ENCODE measurements at places on chromosomes 12 and 14.

DNA sequence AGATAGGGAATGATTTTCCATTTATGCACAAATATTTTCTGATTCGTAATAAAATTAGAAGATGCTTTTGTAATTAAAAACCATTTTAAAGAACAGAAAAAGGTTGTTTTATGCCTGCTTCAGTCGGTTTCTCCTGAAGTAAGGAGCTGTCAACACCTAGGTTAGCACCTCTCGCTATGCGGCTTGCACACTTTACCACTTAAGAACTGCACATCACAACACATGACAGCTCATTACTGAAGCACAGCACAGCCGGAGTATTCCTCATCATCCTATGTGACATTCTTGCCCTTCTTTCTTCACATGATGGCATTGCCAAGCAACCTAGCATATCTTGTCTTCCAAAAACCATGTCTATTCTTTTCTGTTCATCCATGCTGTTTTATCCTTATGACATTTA, 5.4 kb upstream of the WIF1 start:
- no peak for DNase-seq

DNA sequence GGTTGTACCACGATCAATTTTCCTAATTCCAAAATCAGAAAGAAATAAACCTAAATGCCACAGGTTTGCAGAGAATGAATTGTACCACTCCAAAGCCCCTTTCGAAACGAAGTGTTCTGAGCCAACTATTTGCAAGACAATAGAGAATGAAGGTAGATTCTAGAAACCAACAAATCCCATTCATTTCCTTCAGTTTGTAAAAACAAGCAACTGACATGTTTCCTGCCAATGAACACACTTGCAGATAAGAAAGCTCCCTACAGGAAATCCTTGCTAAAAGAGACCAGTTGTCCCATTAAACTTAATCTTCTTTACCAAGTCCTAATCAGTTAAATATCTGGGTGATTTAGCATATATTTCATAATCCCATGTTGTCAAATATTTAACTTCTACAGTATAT, 198.4 kb upstream of the FOXN3 start:
- DNase-seq: no peak

DNA sequence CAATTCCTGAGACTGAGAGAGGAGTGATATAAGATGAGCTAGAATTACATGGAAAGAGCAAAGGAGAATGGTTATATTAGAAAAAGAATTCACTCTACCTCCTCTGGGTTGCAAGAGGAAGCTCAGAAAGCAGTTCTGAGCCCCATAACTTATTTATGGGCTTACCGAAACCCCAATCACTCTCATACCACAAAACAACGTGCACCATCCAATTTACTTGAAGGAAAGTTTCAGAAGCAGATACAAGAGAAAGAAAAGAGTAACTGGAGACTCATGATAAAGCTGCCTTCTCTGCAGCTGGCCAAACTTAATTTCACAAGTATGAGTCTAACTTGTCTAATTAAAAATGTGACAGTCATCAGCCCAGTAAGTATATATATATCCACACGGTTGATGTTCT, 27.4 kb upstream of the CAMKK2 start:
- no peak for DNase-seq

DNA sequence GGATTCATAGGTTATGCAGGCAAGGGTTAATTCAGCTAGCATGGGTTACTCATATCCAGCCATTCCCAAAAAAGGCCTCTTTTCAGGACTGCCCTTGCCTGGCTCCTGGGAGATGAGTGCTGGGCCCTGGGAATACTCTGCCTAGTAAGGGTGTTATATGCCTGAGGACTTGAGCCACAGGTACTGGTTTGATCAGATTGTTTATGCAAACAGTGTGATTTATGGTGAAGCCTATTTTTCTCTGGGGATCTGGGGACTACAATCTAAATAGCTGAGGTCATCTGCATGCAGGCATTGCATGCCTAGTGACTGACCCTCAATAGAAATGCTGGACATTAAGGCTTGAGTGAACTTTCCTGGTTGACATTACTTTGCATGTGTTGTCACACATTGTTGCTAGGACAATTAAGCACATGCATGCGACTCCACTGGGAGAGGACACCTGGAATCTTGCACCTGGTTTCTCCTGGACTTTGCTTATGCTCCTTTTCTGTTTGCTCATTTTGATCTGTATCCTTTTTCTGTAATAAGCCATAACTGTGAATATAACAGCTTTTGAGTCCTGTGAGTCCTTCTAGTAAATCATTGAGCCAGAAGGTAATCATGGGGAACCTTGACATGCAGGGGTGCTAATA, 73.0 kb downstream of the RAD51B start:
- no peak for DNase-seq

- DNase-seq: peak; percentile 83
These were observed 202.6 kb downstream of the TMX1 start for GRCh38 chr14:51442513-51443175.

DNA sequence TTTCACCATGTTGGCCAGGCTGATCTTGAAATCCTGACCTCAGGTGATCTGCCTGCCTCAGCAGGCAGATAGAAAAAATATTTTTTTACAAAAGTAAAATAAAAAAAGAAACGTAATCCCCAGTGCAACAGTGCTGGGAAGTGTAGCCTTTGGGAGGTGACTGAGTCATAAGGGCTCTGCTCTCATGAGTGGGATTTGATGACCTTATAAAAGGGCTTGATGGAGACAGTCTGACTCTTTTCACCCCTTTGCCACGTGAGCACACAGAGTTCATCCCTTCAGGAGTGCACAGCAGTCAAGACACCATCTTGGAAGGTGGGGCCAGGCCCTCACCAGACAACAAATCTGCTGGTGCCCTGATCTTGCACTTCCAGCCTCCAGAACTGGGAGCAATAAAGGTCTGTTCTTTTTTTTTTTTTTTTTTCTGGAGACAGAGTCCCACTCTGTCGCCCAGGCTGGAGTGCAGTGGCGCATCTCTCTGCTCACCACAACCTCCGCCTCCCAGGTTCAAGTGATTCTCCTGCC, 24.7 kb upstream of the DYNC1H1 start:
- no peak for DNase-seq

- DNase-seq: no peak
These were observed 33.4 kb downstream of the KITLG start for GRCh38 chr12:88546853-88547252.

GRCh38 chr14:105629886-105630215, 103.5 kb downstream of the TMEM121 start:
- DNase-seq: no peak

DNA sequence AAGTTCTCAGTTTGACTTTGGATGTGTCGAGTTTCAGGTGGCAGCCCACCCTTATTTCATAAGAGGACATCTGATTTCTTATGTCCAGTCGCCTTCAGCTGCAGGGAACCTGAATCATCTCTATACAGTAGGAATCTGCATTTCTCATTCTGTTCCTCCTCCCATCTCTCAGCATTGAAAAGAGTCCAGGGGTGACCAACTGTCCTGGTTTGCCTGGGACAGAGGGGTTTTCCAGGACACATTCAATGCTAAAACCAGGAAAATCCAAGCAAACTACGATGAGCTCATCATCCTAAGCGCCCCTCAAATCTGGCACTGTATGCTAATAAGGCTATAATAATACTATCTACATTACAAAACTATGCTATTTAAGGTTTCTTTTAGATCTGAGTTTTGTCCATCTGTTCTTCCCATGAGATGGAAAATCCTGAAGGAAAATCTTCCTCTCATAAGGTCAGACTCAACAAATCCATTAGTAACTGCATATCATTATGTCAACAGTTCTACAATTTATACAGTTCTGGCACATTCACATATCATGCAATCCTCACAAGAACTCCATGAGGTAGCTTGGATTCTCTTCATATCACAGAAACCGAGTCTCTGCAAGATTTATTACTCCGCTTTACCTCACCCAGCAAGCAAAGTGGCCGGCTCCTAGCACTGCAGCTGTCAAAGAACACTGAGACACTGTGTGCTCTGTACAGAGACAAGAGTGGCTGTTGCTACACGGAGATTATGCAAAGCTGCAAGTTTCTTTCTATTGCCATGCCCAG, 15.6 kb upstream of the CALM1 start:
- no peak for DNase-seq

DNA sequence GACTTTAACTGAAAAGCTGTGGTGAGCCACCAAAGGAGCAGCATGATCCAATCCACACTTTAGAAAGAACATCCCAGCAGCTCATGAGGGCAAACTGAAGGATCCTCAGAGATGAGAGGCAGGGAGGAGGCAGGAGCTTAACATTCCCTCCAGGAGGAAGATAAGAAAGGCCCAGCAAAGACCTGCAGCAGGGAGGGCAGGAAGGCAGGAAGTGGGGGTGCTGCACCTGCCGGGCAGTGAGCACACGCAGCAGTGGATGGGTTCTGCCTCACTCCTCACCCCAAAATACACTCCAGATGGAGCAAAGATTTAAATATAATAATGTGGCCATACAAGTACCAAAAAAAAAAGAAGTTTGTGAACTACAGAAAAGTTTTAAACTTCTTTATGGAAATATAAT, 48.4 kb downstream of the GCH1 start:
- DNase-seq: no peak

- no peak for DNase-seq
These were observed 43.6 kb upstream of the APPL2 start for GRCh38 chr12:105279460-105280056.

- no peak for DNase-seq
These were observed 114.1 kb upstream of the PWP1 start for GRCh38 chr12:107571492-107571891.

DNA sequence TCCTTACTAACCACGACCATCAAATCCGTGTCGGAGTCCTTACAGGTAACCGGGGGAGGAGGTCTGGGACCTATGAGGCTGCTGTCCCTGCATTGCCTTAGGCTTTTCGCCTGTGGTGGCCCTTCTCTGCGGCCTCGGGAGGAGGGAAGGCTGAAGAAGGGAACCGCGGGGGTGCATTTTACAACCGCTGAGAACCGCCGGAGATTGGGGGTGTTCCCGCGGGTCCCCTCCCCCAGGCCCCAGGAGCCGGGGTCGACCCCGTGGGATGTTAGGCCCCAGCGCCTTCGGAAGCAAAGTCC, 549 bp downstream of the GPHN start:
- no peak for DNase-seq

- DNase-seq: no peak
These were observed 270.4 kb upstream of the FAR2 start for GRCh38 chr12:28878629-28879028.

GRCh38 chr14:74977901-74978385, 22.5 kb upstream of the PGF start:
- DNase-seq: no peak

DNA sequence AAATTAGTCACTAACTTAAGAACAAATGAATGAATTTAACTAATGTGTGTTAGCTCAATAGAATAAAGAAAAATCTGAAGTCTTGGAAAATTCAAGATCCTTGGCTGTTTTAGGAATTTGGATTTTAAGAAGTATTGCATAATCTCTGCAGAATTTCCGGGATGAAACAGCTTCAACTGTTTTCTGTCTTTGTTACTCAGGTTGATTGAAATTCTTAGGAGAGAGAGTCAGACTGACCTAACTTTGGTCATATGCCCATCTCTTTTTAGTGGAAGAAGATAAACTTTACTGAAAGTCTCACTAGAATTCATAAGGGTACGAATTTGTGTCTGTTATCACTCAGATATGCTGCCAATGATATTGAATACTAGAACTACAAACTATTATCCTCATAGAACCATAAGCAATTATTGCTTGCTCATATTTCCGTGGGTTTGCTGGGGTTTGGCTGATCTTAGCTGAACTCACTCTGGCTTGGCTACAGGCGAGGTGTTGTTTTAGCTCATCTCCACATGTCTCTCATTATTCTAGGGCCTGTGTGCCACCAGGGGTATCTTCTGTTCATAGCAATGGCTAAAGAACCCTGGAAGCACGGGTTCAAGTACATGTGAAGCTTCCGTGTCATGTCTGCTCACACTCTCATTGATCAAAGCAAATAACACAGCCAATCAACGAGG, 257.4 kb upstream of the NOVA1 start:
- DNase-seq: no peak

DNA sequence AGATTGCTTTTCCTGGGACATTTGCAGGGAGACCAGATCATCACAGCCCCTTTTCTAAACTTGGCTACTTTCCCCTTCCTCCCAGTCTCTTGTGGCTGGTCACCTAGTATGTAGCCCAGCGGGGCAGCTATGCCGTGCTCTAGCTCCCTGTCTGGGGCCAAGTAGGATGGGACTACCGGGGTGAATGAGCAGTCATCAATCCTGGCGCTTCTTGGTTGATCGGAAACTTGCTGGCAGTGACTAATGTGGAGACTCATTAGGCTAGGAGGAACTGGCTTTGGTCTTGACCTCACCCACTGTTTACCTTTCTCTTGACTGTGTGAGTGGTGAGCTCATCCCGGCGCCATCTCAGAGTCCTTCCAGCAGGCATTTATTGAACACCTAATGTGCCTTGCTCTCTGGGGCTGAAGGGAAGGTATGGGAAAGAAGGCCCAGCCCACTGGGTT, 15.9 kb downstream of the PLEKHG3 start:
- no peak for DNase-seq

GRCh38 chr12:130555628-130556485, 160.2 kb downstream of the RIMBP2 start:
- no peak for DNase-seq

DNA sequence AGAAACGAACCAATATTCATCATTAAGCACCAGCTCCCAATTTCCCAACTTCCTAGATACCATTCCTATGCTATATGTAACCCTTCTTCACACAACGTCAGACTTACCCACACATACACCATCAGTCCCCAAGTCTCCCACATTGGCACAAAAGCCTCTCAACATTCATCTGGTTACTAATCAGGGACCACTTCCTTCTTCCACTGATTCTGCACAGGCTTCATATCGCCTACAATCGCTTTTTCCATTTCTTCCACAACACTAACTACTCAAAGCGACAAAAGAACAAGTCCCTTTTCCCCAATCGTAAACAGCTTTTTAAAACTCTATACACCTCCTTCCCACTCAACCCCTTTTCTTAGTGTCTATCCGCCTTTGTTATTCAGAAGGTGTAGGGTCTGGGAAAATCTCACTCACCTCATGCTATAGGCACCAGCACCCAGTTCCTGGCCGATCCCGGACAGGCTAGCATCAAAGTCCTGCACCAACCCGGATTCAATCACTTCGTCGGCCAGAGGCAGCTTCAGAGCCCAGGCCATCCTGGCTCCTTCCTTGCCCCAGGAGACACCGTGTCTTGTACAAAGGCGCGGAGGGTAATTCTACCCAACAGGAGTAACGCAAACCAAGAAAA, 936 bp downstream of the TFCP2 start:
- DNase-seq: no peak

DNA sequence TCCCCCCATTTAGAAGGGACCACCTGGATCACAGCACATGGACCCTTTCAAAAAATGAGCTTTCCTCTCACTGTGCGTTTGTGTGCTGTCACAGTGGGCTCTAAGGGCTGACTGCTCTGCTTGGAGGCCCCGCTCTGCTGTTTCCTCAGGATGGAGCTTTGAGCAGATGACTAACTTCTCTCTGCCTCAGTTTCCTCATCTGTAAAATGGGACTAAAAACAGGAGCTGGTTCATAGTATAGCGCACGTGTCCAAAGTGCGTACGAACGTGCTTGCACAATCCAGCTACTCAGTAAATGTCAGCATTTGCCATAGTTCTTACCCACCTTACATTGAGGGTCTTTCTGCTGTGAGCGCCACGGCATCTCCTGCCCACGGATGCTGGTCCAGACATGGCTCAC, 12.7 kb upstream of the DNAH10 start:
- no peak for DNase-seq

GRCh38 chr14:101407328-101407727, 154.0 kb upstream of the DIO3 start:
- DNase-seq: no peak

- DNase-seq: no peak
These were observed 8.4 kb upstream of the HHIPL1 start for GRCh38 chr14:99636487-99636886.

Data from AG09319 (cell line).